Right atrium auricular region (tissue), 2 donors: ENCODE measurements at places on chromosomes 7 and 10. TPM values are rescaled to one million over a fixed set of nuclear protein-coding genes. Genes with fewer than 3 reads are reported as not detected.

GDF2 gene
- total RNA-seq: not detected

DNA sequence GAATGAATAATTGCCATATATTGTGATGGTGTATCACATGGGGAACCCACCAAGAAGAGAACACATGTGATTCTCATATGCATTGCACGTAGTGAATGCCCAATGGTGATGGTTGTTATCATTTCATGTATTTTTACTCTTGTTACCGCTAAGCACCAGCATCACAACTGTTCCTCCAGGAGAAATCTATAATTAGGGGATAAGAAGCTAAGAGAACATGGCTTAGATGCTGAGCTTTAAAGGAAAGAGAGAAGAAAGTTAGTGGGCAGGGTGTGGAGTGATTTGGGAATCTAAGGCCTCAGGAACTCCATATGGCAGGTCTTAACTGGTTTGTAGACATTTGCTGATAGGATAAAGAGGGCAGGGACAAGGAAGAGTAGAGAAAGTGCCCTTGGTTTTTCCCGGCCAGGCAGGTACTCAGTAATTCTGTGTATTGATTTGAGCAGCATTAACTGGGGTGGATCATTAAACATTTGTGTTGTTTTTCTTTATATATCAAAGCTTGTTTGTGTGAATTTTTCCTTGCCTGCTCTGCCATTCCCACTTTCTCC lies 145.9 kb downstream of the LRRC4 start:
- no peak for DNase-seq

GRCh38 chr7:127404286-127405072 lies 12.0 kb upstream of the ZNF800 start:
- no peak for DNase-seq

- DNase-seq: no peak
Measured at GRCh38 chr10:30392564-30392990, 41.4 kb upstream of the MAP3K8 start.

DNA sequence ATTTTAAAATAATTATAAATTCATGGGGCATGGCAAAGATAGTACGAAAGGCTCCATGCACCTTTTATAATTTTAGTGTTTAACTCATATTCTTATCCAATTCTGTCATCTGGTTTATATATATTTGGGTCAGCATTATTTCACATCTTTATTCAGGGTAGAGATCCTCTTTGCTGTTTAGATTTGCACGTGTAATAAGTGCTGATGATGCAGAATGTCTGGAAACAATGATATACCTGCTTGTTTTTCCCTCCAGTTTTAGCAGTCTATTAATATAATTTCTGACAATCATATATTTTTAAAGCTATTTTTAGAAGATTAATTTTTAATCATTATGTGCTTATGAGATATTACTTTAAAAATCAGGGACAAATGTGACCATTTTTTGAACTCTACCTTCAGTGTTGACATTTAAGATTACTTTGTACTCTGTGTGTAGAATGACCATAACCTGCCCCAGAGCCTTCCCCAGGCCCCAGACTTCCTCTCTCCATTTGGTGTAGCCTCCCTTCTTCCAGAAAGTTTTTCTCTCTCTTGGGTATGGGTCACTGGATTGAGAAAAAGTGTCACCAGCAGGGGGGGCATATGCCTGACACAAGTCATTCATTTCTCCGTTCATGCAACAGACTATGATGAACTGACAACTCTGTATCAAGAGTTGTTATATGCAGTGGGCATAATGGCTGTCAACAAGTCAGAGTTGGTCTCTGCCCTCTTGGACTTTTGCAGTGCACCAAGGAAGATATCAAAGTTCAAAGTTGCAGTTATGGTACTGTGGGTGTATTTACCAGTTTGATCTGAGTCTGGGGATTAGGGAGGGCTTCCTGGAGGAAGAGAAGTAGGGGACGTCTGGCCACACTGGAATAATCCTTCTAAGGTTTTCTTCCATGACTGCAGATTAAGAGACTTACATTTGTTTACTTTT lies 192.6 kb upstream of the CCDC6 start:
- no peak for DNase-seq

DNA sequence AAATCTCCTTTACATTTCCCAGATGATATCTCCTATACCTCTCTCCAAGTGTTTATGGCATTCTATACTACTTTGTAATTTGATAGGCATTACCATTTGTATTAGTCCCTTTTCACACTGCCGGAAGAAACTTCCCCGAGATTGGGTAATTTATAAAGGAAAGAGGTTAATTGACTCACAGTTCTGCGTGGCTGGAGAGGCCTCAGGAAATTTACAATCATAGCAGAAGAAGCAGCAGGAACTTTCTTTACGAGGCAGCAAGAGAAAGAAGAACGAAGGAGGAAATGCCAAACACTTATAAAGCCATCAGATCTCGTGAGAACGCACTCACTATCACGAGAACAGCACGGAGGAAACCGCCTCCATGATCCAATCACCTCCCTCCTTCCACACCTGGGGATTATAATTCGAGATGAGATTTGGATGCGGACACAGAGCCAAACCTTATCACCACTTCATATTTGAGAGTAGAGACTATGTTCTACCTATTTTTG lies 1194.6 kb downstream of the SORCS1 start:
- DNase-seq: no peak

DNA sequence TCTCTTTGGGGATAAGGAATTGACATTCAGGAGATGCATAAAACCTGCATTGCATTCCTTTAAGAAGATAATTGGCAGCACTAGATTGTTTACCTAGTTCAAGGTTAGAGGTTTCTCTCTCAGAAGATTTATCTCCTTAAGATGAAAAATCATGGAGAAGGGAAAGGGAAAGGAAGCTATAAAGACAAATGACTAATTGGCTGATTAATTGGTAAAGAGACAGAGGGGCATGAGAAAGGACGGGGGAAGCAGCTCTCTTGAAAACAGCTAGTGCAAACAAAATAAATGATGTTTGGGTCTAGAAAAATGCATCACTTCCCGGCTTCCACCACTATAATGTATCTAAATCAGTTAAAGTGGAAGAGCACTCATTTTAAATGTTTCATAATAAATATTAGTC lies 941.2 kb downstream of the XPNPEP1 start:
- DNase-seq: no peak

PLAU gene
- 4.6 TPM for total RNA-seq

- DNase-seq: no peak
Measured at GRCh38 chr10:110437761-110438341, 59.9 kb upstream of the DUSP5 start.

GRCh38 chr10:43598446-43598845 lies 7.8 kb upstream of the ZNF485 start:
- DNase-seq: no peak

DNA sequence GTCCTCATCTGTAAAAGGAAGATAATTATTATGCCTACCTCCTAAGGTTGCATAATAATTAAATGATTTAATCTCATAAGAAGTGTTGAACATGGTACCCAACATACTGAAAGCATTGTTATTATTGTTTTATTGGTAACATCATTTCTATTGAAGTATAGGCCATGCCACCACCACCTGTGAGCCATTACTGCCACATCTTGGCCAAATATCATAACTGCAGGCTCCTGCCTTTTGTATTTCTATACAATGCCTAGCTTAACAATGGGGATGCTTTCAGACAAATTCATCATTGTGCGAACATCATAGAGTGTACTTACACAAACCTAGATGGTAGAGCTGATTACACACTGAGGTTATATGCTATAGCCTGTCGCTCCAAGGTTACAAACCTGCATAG lies 61.1 kb upstream of the NPSR1 start:
- no peak for DNase-seq
